ENCODE measurements at places on chromosomes 16 and 17.

GRCh38 chr16:56488035-56488434 is 31.8 kb downstream of the BBS2 start:
- no peak for DNase-seq

DNA sequence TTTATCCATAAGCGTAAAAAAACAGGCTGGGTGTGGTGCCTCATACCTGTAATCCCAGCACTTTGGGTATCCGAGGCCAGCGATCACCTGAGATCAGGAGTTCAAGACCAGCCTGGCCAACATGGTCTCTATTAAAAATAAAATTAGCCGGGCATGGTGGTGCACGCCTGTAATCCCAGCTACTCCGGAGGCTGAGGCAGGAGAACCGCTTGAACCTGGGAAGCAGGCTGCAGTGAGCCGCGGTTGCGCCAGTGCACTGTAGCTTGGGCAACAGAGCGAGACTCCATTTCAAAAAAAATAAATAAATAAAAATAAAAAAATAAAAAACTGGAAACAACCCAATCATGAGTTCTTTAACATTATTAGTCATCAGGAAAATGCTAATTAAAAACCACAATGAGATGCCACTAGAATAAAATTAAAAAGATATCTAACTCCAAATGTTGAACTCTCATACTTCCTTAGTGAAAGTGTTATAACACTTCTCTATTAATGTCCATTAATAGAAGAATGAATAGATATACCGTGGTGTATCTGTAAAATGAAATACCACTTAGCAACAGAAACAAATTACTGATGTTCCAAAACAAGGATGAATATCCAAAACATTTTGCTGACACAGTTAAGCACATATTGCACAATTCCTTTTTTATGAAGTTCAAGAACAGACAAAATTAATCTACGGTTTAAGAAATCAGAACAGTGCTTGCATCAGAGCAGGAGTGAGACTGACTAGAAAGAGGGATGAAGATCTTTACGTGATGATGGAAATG is 13.1 kb downstream of the MPHOSPH6 start:
- DNase-seq = no peak

DNA sequence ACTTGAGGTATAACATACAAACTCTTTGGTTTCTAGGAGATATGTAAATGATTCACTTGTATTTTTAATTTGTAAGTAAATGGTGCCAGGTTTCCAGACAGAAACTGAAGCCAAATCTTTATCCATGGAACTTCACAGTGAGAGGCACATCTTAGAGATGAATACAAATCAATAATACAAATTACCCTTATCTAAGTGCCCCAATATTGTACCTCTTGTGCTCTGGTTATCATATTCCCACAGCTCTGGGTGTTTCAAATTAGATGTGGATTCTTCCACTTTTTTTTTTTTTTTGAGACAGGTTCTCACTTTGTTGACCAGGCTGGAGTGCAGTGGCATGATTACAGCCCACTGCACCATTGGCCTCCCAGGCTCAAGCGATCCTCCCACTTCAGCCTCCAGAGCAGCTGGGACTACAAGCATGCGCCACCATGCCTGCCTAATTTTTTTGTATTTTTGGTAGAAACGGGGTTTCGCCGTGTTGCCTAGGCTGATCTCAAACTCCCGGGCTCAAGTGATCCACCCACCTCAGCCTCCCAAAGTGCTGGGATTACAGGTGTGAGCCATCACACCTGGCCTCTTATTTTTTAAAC is 38.0 kb upstream of the DHX40 start:
- DNase-seq = no peak

GRCh38 chr17:50807009-50807408 is 28.4 kb upstream of the WFIKKN2 start:
- no peak for DNase-seq

GRCh38 chr17:32689348-32689747 is 187.6 kb downstream of the MYO1D start:
- DNase-seq = no peak

- no peak for DNase-seq
Measured at GRCh38 chr17:9451934-9452333, 123.7 kb downstream of the STX8 start.

DNA sequence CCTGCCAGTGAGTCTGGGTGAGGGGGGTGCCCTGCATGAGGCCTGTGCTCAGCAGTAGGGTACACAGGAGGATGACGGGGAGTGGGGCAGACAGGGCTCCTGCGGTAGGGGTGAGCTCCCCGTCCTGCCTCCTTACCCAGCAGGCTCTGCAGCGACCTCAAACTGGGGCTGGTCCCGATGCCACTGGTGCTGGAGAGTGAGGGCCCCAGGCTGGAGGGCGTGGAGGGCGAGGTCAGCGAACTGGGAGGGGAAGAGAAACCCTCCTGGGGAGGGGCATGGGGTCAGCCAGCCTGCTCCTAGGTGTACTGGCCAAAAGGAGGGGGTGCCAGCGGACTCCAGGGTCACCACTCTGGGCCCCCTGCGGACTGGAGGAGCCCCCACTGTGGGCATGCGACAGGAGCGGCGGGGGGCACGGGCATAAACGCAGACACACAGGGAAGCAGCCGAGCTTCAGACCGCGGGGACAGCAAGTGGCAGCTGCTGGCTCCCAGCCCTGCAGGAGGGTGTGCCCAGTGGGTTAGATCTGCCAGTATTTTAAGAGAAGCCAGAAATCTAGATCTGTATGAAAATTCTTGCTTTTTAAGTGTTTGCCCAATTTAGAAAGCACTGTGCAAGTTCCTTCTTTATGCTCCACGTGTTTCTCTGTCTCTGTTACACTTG is 9.0 kb upstream of the VASN start:
- DNase-seq = no peak

DNA sequence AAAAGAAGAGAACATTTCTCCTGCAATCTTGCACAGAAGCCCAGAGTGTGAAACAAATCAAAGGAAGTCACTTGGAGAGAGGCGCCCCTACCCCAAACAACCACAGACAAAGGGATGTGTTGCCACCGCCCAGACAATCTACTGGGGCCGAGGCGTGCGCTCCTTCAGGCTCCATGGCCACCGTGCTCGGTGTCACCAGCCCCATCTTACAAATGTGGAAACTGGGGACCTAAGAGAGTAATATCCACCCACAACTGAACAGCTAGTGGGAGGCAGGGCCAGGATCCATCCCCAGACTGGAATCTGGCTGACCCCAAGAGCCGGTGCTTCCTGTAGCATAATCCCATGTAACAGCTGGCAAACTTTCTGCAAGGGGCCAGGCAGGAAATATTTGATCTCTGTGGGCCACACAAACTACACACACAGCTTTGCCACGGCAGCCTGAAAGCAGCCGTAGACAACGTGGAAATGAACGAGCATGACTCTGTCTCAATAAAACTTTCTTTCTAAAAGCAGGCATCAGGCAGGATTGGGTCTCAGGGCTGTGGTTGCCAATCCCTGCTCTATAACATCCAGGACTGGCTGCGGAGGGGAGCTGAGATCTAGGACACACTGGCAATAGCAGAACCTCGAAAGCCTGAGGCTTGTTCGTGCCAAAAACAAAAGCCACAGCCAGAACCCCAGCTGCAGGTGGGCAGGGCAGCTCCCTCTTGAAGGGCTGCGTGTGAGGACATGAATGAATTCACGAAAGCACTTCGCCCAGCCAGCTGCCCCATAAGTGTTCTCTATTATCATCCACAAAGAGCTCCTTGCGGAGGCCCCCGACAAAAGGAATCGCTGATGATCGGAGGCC is 26.6 kb upstream of the GINS2 start:
- no peak for DNase-seq

- DNase-seq = no peak
Measured at GRCh38 chr17:55757659-55758058, 6.8 kb downstream of the PCTP start.

GRCh38 chr17:76989519-76989918 is 121.3 kb downstream of the MGAT5B start:
- DNase-seq = no peak

DNA sequence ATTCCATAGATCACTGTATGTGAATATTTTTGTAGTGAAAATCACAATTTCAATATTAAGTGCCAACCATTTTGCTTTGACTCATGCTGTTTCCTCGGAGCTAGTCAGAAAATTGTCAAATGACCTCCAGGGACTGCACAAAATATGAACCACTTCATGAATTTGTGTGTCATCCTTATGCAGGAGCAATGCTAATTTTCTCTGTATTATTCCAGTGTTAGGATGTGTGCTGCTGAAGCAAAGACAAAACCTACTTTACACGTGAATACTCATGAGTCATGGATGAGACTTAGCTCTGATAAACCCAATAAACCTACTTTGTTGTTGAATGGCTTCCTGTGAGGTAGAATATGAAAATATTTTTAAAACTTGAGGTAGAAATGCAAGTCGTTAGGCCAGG is 65.2 kb downstream of the SHCBP1 start:
- no peak for DNase-seq

DNA sequence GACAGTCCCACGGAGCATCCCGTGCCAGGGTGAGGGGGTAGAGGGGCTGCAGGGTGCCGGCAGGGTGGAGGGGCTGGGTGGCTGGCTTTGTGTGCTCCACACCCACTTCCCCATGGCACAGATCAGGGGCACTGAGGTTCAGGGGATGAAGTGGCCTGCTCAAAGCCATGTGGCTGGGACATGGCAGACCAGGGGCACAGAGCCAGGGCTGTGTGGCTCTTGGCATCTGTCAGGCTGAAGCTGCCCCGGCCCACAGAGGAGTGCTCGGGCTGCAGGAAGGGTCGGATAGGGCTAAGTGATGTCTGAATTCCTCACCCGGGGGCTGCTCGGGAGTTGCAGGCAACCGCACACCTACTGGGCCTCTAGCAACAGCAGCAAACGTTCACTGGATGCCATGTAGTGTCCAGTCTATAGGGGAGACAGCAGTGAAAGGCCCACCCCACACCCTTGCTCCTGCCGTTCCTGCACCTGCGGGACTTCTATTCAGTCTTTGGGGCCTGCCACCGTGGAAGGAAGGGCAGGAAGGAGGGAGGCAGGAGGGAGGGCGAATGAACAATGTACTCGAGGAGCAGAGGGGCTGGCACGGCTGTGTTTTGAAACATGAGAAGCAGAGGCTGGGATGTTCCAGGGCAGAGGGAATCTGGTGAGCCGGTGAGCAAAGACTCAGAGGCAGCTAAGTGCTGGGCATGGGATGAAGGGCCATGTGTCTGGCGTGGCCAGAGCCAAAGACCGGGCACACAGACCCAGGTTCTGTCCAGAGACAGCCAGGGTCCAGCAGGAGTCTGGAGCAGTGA is 15.1 kb downstream of the SLC5A10 start:
- DNase-seq = no peak

GRCh38 chr16:79599256-79599836 is 1.2 kb downstream of the MAF start:
- DNase-seq = no peak

DNA sequence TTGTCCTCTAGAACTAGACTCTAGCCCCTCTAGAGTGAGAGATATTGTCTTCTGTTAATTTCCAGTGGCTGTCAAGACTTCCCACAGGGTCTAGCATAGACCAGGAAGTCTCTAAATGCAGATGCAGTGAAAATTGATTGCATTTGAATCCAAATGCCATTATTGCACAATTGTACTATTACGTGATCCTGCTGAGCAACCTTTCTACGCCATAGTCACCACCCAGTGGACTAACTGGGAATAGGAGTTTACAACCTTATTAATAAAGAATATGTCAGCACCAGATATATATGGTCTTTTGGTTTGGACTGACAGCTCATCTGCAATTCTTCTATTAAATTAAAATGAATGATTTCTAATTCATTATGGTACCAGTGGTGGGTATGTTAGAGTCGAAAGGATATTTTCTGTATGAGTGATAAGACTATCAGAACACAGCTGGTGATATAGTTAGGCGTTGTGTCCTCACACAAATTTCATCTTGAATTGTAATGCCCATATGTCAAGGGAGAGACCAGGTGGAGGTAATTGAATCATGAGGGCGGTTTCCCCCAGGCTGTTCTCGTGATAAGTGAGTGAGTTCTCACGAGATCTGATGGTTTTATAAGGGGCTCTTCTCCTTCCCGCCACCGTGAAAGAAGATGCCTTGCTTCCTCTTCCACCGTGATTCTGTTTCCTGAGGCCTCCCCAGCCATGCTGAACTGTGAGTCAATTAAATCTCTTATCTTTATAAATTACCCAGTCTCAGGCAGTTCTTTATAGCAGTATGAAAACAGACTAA is 138.9 kb upstream of the CA10 start:
- no peak for DNase-seq

- peak; percentile 55 for DNase-seq
Measured at GRCh38 chr16:31200821-31201568, 1.6 kb downstream of the PYCARD start.

DNA sequence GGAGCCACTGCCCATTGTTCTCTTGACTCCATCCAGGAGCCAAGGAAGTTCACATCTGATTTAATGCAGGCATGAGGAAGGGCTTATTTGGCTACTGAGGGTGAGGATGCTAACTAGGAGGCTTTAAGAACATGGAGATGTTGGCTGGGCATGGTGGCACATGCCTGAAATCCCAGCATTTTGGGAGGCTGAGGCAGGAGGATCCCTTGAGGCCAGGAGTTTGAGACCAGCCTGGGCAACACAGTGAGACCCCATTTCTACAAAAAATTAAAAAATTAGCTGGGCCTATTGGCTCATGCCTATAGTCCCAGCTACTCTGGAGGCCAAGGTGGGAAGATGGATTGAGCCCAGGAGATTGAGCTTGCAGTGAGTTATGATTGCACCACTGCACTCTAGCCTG is 116.5 kb downstream of the RAP1GAP2 start:
- no peak for DNase-seq

Measured in CD4-positive, alpha-beta T cell treated with Interleukin-15 for 4 hours (primary cell).